ENCODE measurements at places on chromosomes 7 and 10.

DNA sequence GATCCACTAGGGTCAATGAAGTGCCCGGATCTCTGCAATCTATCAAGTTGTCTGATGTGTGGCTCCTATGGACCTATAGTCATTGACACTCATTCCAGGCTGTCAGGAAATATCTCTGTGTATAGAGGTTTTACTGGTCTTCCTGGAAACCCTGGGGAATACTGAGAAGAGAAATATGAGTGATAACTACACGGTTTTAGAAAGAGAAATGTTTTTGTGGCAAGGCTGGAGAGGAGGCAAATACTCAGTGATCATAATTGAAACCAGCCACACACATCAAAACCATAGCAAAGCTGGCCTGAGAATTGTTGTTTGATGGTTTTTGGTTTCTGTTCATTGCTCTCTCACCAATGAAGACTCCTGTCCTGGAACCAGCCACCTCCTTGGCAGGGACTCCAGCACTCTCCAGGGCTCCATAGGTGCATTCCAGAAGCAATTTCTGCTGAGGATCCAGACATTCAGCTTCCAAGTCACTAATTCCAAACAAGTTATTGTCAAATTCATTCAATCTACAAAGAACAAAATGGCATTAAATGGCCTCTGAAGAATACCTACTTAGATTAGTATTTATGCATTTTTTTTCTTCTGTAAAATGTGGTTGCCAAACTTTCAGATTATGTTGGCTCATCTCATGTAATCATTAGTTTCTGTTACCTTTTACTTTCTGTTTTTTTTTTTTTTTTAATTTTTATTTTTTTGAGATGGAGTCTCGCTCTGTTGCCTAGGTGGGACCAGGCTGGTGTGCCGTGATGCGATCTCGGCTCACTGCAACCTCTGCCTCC lies 108.6 kb upstream of the ABI1 start:
- DNase-seq, result peak; percentile 12

GRCh38 chr10:132061030-132061429 lies 4.7 kb upstream of the JAKMIP3 start:
- no peak for DNase-seq

DNA sequence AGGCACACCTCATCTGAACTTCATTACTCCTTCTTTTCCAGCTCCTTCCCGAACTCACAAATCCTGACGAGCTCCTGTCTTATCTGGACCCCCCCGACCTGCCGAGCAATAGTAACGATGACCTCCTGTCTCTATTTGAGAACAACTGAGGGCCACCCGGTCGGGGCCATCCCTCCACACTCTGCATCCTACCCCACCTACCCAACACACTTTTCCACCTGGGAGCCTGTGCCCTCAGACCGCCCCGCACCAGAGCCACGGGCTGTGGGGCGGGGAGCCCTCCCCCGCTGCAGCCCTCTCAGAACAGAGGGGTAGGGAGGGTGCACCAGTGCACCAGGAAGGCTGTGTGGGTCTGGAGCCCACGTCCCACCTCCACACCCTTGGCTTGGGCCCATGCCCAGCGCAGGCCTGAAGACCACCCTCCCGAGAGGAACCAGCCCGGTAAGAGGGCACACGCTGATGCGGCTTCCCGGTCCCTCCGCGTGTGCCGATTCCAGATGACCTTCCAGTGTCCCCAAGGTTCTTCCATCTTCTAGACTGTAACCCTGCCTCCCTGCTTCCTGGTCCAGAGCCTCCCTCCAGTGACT lies 34.6 kb upstream of the PPIF start:
- DNase-seq, result no peak

GRCh38 chr10:114908896-114909295 lies 29.1 kb upstream of the TRUB1 start:
- DNase-seq, result peak; percentile 18

DNA sequence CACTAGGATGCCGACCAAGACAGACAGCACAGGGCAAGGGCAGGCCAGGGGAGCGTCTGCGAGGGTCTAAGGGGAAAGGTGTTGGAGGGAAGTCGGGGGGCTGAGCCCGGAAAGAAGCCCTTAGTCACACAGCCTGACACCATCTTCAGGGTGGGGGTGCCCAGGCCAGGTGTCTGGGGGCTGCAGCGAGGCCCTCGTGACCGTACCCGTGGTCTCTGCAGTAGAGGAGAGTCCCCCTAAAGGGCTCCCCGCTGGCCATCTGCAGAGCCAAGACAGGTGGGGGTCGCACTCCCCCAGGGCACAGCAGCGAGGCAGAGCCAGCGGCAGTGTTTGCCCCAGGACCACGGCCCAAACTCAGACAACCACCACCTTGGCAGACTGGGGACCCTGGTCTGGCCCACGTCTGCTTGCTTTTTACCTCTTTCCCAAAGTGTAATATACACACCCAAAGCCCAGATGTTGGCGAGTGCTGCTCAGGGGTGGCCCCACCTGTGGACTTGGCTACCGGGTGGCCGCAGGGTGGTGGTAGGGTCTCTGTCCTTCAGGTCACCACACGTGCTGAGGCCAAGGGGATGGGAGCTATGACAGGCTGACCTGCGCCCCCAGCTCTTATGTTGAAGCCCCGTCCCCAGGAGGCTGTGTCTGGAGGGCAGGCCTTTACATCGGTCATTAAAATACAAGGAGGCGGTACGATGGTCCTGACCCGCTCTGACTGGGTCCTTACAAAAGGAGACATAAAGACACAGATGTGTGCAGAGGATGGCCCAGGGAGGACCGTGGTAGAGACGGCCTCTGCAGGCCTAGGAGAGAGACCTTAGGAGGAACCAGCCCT lies 107.4 kb downstream of the DNAJB6 start:
- DNase-seq, result no peak

- DNase-seq, result no peak
Measured at GRCh38 chr10:102424145-102424544, 3.5 kb downstream of the FBXL15 start.

- DNase-seq, result no peak
Measured at GRCh38 chr10:129253865-129254179, 213.2 kb upstream of the MGMT start.

- DNase-seq, result no peak
Measured at GRCh38 chr10:69080226-69080625, 7.7 kb upstream of the SRGN start.

DNA sequence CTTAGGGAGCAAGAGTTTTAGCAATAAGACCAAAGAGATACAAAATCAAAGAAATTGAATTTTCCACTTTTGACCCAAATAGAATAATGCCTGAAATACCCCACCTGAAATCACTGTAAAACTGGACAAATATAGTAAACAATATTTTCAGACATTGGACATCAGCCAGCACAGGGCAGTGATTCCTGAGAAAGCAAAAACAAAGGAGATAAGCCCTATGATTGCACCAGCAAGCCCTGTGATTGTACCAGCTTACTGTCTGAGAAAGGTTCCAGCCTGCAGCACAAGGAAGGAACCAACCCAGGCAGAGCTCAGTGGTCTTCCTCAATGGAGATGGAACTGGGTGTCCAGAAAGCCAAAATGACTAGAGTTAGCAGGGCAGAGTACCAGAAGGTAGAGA lies 10.3 kb downstream of the TMEM106B start:
- DNase-seq, result no peak

- DNase-seq, result no peak
Measured at GRCh38 chr10:131925011-131925649, 24.3 kb downstream of the PPP2R2D start.

GRCh38 chr10:94549221-94549620 lies 3.6 kb downstream of the HELLS start:
- no peak for DNase-seq

GRCh38 chr7:157615101-157615817 lies 278.5 kb downstream of the DNAJB6 start:
- DNase-seq, result no peak

DNA sequence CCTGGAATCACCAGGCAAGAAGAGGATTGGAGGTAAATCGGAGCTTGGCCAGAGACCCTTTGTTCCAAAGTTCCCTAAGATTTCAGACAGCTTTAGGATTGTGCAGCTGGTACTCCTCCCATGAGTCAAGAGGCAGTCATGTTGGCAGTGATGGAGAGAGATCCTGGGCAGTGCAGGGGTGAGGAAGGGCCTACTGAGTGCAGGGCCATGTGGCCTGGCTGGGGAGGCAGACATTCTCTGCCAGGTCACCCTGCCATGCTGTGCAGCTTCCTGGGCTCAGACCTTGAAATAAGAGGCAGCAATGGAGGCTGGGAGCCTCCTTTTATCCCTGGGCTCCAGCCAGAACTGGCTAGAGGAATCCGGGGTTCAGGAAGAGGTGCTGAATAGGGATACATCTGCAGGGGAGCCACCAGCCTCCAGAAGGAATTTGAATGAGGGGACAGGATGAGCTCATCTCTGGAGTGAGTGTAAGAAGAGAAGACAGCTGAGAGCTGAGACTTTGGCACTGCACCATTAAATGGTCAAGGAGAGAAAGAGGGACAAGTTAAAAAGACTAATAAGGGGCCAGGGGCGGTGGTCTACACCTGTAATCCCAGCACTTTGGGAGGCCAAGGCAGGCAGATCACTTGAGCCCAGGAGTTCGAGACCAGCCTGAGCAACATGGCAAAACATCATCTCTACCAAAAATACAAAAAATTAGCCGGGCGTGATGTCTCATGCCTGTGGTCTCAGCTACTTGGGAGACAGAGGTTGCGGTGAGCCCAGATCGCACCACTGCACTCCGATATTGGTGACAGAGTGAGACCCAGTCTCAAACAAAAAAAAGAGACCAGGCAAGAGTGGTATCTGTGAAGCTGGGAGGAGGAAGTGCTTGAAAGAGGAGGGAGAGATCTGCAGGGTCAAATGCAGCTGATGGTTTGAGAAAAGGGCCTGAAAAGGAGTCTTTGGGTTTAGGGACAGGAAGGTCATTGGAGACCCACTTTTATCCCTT lies 12.0 kb downstream of the SFTPD start:
- DNase-seq, result peak; percentile 6

DNA sequence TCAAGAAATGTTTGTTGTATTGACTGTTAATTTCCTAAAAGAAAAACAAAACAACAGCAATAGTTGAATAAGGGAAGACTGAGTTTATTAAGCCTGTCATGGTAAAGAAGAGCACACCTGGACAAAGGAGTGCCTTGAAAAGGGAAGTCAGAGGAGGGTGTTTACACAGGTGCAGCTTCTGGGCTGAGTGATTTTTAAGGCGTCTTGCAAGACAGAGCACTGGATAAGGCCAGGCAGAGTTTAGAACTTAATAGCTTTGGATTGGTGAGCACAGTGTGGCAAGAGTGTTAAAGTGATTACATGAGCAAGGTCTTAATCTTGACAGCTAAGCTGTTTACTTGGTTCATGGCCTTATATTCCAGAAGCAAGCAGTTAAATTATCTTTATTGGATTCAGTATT lies 423.2 kb downstream of the CNTNAP2 start:
- DNase-seq, result no peak

DNA sequence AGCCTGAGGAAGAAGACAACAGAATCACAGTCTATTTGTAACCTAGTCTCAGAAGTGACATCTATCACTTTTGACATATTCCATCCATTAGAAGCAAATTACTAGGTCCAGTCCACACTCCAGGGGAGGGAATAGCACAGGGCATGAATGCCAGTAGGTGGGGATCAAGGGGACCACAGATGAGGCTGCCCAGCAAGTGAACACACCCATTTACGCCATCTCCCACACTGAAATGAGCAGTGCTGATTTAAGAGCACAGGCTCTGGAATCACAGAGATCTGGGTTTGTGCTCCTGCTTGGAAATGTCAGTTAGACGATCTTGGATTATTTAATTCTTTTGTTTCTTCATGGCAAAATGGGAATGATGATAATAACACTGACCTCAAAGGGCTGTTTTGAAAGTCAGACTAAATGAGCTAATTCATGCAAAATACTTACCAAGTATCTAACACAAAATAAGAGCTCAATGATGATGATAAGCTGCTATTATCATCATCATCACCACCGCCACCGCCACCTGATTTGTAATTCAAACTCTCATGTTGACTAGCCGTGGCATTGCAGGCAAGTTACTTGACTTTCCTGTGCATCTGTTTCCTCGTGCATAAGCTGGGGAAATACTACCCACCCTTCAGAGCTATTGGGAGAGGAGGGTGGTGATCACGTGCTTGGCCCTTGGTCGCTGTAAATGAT lies 138.9 kb upstream of the KLF14 start:
- no peak for DNase-seq

DNA sequence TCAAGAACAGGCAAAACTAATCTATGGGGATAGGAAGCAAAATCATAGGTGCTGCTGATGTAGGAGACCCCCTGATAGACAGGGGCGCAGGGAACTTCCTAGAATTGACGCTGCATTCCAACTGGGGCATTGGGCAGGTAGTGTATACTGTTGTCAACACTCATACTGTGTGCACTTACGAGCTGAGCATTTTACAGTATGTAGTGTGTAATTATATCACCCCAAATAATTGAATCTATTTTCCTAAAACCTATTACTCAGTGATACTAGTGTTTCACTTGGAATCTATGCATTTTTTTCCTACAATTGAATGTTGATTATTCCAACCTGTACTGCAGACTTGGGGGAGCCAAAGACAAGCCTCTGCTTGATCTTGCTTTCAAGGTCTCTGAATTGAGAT lies 207.0 kb upstream of the PRKCQ start:
- DNase-seq, result no peak

- no peak for DNase-seq
Measured at GRCh38 chr10:133279326-133280226, 2.9 kb upstream of the ADAM8 start.

DNA sequence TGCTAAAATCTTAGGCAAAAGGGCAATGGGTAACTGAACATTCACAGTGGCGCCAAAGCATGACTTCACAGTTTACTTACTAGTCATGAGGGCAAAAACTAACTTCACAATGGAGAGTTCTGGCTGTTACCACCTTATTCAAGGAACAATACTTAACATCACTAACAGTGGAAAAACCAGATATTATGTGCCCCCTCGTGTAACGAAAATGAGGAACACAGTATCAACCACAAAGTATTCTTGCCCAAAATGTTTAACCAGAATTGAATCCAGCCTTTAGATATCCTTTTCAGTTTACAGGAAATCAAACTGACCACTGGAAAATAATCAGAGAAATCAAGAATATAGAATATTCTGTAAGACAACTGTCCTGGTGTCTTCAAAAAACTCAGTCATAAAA lies 9.5 kb downstream of the C7orf25 start:
- no peak for DNase-seq

DNA sequence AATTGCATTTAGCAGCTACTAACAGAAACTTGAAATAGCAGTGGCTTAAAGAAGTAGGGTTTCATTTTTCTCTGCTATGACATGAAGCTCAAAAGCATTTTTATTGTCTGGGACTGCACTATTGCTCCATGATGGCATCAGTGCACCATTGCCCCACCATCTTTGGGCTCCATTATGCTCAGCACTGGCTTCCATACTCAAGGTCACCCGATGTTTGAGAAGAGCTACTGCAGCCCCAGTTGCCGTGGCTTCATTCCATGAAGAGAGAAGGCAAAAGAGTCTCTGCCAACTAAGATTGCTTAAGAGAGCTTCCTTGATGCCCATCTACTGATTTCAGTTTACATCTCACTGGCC lies 192.2 kb upstream of the LRGUK start:
- no peak for DNase-seq

GRCh38 chr10:129501652-129502436 lies 34.8 kb downstream of the MGMT start:
- no peak for DNase-seq

DNA sequence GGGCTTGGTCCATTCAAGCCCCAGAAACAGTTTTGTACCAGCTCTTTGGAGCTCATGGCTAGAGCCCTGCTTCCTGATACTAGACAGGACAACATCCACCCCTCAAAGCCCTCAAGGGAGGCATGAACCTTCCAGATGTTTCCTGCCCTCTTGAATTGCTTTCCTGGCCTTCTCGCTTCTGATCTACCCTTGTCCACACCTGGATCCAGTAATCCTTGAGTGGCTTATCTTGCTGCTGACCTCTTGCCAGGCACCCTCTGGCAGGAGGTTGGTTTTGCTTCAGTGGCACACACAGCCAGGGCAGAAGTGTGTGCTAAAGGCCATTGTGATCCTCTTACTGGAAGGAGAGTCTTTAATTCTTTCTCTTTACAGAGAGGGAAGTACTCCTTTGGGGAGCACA lies 495.8 kb downstream of the PLXNA4 start:
- no peak for DNase-seq

Measured in AG20443 (cell line).